ENCODE measurements at places on chromosomes 1 and 21. TPM values are rescaled to one million over a fixed set of nuclear protein-coding genes. Genes with fewer than 3 reads are reported as not detected.

The FMO5 gene
- 201 TPM for total RNA-seq

The PYHIN1 gene
- 3.7 TPM for total RNA-seq

The TRAF3IP3 gene
- total RNA-seq, result not detected

DNA sequence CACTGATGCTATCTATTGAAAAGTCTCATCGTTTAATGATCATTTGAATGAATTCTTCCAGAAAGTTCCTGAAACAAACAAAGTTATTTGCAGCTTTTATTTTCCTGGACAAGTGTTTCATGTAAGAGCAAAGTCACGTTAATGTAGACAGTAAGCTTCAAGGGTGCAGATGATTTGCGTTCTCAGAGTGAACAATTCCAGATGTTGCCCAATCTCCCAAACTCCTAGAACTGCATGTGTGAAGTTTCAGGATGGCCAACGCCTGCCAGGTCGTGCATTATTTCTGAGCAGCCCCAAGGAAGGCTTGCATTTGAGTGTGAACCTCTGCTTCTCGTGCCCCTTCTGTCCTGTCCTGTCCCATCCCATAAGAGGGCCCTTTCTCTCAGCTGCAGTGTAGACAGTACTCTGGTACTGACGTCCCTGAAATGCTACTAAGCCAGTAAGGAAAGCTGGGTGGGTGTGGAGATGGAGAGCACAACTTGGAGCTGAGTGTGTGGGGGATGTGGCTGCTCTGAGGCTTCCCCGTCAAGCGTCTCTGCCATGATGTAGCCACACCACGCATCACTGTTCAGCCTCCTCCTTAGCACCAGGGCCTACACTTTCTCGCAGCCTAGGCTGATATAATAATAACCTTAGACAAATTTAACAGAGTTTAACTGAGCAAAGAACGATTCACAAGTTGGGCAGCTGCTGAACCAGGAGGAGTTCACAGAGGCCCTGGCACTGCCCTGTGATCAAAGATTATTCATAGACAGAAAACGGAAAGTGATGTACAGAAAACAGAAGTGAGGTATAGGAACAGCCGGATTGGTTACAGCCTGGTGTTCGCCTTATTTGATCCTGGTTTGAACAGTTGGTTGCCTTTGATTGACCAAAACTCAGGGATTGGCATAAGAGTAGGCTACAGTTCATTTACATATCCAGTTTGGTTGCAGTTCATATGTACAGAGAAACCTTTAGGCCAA lies 50.4 kb downstream of the RHOU start:
- H3K4me1 ChIP-seq, result peaks cover 14% of the 10 kb centered on the region
- H3K27me3 ChIP-seq, result no peaks in the 10 kb centered on the region
- H3K36me3 ChIP-seq, result no peaks in the 10 kb centered on the region
- H3K4me3 ChIP-seq, result no peak overlapping the region
- DNase-seq, result no peak

- H3K36me3 ChIP-seq, result no peaks in the 10 kb centered on the region
- no peaks in the 10 kb centered on the region for H3K27me3 ChIP-seq
- peak; percentile 84 for DNase-seq
- peak overlapping the region; percentile 83 for H3K27ac ChIP-seq
- H3K4me3 ChIP-seq, result no peak overlapping the region
These were observed 107.7 kb upstream of the ERRFI1 start for GRCh38 chr1:8133657-8134430.

DNA sequence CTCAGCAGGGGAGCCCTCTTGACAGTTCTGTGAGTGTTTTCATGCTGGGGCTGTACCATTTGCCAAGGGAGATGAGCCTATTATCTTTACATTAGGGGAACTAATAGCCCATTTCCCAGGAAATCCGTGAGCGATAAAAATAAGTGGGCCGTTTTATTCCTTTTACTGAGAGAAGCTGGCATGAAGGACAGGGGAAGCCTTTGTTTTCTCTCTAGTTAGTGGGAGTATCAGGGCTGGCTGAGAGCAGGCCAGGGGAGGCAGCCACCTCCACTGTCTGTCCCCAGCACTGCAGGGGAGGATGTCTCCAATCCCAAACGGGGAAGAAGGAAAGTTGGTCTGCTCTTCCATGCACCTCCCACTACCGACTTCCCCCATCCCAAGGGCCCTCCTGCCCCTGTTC lies 2.5 kb downstream of the UBL4B start:
- H3K4me3 ChIP-seq, result no peak overlapping the region
- H3K27me3 ChIP-seq, result no peaks in the 10 kb centered on the region
- H3K36me3 ChIP-seq, result no peaks in the 10 kb centered on the region
- no peak overlapping the region for H3K27ac ChIP-seq
- H3K4me1 ChIP-seq, result no peaks in the 10 kb centered on the region
- DNase-seq, result no peak

DNA sequence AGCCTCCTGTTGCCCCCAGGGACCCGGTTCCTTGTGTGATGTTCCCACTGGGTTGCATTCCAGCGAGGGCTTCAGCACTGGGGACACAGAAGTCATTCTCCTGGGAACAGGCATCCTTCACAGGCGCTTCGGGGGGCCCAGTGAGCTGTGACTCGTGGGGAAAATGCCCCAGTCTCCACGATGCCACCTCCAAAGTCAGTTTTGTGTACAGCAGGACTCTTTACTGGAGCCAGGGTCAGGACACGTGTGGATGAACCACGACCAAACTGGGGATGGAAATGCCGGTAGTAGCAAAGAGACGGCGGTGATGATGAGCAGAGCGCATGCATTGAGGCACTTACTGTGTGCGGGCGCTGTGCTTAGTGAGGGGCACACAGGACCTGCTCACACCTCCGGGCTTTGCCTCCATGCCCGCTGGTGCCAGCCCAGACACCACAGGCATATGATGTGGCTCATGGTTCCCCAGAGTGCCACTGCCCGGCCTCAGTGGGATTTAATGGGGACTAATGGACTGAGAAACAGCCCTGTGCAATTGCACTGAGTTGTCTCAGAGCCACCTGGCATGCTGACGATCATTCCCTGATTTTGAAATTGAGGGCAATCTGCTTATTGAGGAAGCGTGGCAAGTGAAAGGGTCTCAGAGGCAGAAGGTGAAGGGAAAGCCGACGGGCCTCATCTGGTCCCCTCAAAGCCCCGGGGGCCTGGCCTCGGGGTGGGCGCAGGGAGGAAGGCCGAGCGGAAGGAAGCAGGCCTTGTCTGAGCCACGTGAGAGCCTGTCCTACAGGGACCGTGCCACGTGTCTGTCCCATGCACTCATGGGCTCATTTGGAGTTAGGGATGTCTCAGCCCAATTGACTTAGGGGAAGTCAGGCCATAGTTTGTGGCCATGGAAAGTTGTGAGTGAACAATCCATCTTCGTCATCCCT lies 91.4 kb downstream of the PDE9A start:
- no peak overlapping the region for H3K27ac ChIP-seq
- no peak for DNase-seq
- peaks cover 7% of the 10 kb centered on the region for H3K36me3 ChIP-seq
- no peaks in the 10 kb centered on the region for H3K27me3 ChIP-seq

GRCh38 chr1:92822879-92823278 lies 9.0 kb upstream of the RPL5 start:
- DNase-seq, result no peak
- H3K4me1 ChIP-seq, result peaks cover 3% of the 10 kb centered on the region
- no peak overlapping the region for H3K27ac ChIP-seq
- no peak overlapping the region for H3K4me3 ChIP-seq
- no peaks in the 10 kb centered on the region for H3K27me3 ChIP-seq

- H3K27ac ChIP-seq, result no peak overlapping the region
- peaks cover 70% of the 10 kb centered on the region for H3K27me3 ChIP-seq
- peak overlapping the region; percentile 19 for H3K4me3 ChIP-seq
- peaks cover 41% of the 10 kb centered on the region for H3K4me1 ChIP-seq
These were observed 12.3 kb downstream of the RNF223 start for GRCh38 chr1:1061682-1062345.

DNA sequence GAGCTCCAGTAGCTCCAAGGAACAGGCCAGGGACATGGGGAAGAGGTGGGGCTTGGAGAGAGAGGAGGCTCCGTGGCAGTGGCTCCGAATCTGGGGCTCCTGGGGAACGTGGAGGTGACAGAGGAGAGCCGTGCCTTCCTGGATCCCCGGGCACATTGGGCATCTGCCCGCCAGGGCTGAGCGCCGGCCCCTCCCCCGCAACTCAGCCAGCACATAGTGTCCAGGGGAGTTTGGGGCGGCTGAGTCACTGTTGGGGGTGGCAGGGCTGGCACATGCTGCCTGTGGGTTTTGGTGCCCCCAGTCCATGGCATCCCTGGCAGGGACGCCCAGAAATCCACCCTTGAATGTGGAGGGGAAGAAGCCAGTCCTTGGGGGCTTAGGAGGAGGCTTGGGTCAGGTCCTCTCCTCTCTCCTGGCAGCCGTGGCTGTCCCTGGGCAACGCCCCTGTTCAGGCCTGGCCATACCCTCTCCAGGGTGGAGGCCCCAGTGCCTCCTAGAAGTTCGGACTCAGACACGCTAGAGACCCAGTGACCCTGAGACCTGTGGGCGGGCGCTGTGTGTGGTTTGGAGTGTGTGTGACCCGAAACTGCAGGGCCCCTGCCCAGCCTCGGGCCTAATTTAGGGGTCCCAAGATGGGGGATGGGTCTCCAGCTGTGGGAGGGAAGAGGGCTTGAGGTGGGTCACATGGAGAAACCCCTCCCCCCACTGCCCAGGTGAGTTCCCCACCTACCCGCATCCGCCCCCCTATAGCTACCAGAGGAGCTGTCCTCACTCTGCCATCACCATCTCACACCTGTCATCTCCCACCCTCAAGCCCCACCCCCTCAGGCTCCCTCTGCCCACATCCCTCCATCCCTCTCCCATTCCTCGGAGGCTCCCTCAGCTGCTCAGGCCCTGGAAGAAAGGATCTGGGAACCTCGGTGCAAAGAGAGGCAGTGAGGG lies 1.6 kb downstream of the HSPB7 start:
- DNase-seq, result no peak
- H3K27ac ChIP-seq, result no peak overlapping the region
- peaks cover 54% of the 10 kb centered on the region for H3K4me1 ChIP-seq
- no peaks in the 10 kb centered on the region for H3K27me3 ChIP-seq
- peak overlapping the region; percentile 44 for H3K4me3 ChIP-seq
- H3K36me3 ChIP-seq, result no peaks in the 10 kb centered on the region

DNA sequence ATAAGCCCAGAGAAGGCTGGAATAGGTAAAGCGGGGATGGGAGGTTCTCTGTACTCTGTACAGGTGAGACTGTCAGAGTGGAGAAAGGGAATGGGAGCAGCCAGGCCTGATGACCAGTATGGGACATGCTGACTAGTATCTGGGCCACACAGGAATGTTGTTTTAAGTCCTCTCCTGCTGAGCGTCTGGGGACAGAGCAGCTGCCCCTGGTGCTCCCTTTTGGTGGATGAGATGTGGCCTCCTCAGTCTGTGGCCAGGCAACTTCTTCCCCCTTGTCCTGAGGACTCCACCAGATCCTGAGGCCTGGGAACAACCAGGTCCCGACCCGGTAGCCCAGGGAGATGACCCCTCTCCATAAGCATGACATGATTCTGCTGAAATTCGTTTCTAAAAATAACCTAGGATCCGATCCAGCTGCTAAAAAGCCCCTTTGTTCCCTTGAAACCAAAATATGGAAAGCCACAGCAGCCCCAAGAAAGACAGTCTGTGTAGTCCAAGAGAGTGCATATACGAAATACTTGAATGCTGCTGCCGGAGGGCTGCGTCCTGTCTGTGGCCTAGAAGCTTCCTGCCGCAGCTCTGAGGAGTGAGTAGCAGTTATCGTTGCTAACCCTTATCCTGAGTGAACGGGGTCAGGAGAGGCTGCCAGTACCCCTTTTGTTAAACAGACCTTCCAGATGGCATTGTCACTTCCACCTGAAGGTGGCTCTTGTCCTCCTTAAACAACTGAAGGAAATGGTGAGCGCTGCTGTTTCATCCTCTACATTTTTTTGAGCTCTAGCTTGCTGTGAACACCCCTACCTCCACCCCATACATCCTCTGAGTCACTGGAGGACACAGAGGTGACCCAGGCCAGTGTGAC lies 47.1 kb downstream of the ATP2B4 start:
- H3K4me3 ChIP-seq, result no peak overlapping the region
- peaks cover 43% of the 10 kb centered on the region for H3K4me1 ChIP-seq
- DNase-seq, result peak; percentile 38

DNA sequence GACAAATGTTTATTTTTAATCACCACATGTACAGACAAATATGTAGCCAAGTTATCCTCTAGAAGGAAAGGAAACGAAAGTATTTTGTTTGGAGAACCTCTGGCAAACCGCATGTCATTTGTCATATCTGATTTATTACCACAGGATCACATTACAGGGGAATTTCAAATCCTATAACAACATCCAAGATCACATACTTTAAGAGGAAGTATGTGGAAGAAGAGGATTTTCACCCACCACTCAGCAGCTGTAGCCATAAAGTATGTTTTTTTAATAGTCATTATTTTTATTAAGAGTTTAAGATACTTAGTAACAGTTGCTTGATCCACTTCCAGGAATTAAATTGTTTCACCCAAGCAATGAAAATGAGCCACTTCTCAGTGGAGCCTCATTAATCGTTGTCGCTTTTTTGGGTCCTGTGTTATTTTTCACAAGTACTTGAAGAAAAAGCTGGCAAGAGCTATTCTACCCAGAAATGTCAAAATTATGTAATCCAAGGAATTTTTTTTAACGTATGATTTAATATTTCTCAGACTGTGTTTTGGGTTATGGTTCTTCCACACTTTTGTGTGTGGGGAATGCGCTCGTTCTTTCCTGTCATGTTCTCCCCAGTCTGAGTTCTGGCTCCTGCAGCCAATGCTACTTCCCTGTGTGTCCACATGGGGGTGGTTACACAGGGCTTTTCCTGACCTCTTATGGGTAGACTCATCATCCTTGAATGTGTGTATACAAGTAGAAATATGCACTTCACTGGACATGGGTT lies 6.9 kb downstream of the SERTAD4 start:
- H3K4me1 ChIP-seq, result peaks cover 45% of the 10 kb centered on the region
- no peak overlapping the region for H3K4me3 ChIP-seq
- no peaks in the 10 kb centered on the region for H3K36me3 ChIP-seq
- H3K27ac ChIP-seq, result peak overlapping the region; percentile 40
- no peaks in the 10 kb centered on the region for H3K27me3 ChIP-seq
- DNase-seq, result peak; percentile 66

DNA sequence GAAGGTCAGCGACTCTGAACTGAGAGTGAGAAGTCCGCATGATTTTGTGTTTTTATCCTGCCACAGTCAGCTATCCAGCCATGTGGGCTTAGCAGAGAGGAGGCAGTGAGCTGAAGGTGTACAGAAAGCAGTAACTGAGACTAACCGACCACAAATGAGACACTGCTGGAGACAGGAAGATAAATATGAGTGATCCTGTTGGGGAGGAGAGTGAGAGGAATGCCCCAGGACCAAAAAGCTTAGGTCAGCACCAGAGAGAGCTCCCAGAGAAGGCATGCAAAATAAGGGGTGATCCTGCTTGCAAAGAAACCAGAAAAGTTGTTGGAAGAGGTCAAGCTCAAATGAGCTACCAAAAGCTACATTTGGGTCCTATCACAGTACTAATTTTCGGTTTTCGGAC lies 63.7 kb downstream of the HLCS start:
- DNase-seq, result no peak
- peaks cover 4% of the 10 kb centered on the region for H3K36me3 ChIP-seq
- H3K27ac ChIP-seq, result no peak overlapping the region
- no peaks in the 10 kb centered on the region for H3K4me1 ChIP-seq
- H3K27me3 ChIP-seq, result no peaks in the 10 kb centered on the region
- H3K4me3 ChIP-seq, result no peak overlapping the region

DNA sequence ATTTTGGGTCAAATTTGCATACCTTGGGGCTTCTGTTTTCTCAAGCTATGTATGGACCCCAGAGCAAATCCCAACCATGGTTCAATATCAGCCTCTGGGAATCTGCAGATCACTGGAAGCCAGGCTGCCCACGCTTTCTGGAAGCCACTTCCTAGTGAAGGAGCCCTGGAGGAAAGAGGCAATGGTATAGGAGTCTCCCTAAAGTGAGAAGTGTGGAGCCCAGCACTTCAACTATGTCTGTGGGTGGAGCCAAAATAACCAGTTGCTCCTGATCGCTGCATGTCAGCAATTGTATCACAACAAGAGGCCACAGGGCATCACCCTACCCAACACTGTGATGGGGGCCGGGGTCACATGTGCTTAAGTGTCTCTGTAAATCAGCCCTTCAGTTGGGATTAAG lies 26.9 kb downstream of the ETS2 start:
- DNase-seq, result no peak
- no peak overlapping the region for H3K27ac ChIP-seq
- no peak overlapping the region for H3K4me3 ChIP-seq
- H3K36me3 ChIP-seq, result no peaks in the 10 kb centered on the region

Data from stomach (tissue), 19 donors.